AML-193 (cell line): ENCODE measurements at places on chromosomes 2 and 18.
A peak's percentile ranks its signal among the peaks of the same experiment; 100 is the strongest.

DNA sequence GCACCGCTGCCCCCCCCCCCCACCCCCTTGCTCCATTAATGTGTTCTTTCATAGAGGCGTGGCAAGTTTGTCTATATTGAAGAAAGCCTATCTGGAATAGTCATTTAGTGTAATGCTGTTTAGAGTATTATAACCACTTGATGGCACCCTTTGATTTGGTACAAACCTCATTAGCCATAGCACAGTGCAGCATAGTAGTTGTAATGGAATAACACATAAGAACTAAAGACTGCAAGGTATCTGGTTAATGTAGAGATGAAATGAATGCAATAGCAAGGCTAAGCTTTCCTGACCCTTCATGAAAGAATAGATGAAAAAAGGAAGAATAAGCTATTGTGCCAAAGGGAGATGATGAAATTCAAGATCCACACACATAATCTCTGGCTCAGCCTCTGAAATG, 81.9 kb downstream of the EHBP1 start:
- DNase-seq: peak; percentile 67

- no peak for DNase-seq
These were observed 43.8 kb upstream of the FN1 start for GRCh38 chr2:215479536-215480240.

- no peak for DNase-seq
These were observed 19.4 kb downstream of the IL1B start for GRCh38 chr2:112817082-112817689.

- no peak for DNase-seq
These were observed 68.2 kb downstream of the ZNF516 start for GRCh38 chr18:76426737-76427305.

- no peak for DNase-seq
These were observed at the start of gene DCTN1 for GRCh38 chr2:74379851-74380789. DCTN1 (minus strand) TSS chr2:74380311; CDS start chr2:74380037, 274 bp downstream.

DNA sequence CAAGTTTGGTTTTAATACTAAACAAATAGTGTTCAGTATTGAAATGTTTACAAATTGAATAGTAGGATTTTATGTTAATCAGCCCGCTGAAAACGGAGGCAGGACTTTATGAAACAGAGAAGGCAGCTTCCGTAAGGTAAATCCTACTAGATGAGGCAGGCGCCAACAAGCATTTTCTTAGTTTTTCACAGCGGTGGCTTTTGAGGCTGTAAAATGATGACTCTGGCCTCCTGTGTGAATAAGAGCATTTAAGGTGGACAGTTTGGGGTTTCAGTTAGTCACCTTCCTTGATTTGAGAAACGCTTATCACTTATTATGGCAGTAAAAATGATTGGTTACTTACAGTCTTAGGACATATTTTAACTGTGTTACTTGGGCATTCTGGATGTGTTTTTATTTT, 212.9 kb downstream of the PTGR3 start:
- DNase-seq: no peak

GRCh38 chr2:202378001-202378400, 1.9 kb downstream of the BMPR2 start:
- no peak for DNase-seq

DNA sequence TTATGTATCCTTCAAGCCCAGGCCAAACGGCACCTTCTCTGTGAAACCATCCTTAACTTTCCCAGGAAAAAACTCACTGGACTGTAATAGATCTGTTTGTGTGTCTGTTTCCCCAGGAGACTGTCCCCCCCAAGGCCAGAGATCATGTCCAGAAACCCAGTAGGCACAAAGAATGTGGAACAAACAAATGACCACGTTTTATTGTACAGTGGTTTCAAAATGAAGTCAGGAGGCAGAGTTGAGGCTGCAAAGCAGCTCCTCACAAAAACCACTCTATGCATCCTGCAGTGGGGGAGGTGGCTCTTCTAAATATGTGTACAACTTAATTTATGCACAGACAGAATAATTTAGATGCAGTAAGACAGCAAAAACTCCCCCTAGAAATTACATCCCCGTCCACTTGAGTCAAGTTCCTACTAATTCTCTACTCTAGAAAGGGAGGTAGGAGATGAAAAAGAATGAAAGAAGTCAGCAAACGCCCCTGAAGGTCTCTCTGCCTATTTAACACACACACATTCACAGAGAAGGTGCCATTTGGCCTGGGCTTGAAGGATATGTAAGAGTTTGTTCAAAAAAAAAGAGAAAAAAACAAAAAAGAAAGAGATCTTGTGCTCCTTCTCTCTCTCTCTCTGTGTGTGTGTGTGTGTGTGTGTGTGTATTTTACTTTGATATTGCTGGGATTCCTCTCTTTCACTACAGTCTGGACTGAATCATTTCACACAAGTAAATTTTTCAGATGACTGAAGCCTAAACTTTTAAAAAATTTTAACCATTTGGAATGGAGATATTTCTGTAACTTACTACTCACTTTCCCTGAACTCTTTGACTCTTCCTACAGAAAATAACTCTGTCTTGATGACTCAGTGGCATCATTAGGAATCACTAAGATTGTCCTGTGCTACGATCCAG, 19.5 kb downstream of the BCL2 start:
- no peak for DNase-seq

DNA sequence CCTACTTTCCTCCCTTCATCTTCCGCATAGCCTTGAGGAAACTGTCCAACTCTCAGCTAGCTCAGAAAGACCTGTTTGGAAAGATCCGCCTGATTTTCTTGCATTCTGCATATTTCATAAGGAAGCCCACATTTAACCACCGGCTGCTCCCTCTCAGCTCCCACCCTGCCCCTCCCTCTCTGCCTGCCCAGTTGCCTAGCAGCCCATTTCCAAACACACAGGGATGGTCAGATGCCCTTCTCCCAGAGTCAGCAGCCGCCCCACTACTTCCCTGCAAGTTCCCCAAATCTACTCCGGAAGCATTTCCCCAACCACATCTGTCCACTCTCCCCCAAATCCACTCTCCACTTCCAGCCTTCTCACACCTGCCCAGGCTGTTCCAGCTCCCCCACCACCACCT, 96.0 kb downstream of the TNS1 start:
- no peak for DNase-seq

GRCh38 chr2:160457588-160457987, 36.0 kb downstream of the RBMS1 start:
- no peak for DNase-seq

DNA sequence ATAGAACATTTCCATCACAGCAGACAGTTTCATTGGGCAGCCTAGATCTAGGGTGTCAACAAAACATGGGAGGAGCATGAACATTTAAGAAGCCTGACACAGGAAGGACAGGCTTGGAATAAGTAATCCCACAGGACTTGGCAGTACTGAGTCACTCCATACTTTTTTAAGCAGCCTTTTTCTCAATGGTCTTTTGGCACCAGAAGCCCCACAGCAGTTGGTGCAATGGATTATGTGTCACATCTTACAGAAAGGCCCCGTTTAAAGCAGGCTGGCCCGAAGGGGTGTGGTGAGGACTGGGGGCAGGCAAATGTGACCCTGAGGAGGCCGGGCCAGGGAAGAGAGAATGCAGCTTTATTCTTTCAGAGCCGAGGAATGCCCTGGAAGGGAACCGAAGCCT, 26.6 kb downstream of the SPTBN1 start:
- no peak for DNase-seq

GRCh38 chr2:196742685-196743084, 56.8 kb downstream of the GTF3C3 start:
- DNase-seq: no peak

DNA sequence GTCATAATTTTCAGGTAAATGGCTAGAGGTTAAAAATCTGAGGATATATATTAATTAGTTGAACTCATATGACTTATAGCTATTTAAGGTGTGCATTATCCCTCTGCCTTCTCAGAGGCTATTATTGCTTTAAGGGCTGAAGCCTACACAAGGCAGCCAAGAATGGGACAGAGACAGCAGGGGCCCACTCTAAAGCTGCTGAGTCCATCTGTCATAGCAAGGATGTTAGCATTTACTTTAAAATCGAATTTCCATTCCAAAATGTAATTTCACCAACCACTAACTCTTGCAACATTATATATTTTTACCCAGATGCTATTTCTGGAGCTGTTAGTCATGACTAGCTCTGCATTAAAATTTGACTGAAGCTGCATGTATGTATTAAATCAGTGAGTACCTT, 236.3 kb upstream of the FSIP2 start:
- DNase-seq: no peak

GRCh38 chr2:232028631-232029030, 67.1 kb downstream of the DIS3L2 start:
- DNase-seq: no peak

DNA sequence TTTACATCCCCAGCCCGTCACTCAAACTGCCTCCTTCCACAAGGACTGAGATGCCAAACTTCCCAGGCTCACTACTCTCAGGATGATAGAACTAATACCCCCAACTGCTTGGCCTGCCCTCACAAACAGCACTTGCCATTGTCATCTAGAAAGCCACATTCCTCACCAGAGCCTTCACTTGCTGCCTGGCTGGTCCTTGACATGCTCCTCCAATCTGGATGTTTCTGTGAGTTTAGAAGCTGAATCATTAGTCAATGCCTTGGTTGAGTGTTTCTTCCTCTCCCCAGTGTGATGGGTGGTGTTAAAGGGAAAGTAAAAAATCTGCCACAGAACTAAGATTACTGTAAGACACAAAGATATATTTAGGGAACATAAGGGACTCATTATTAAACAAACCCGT, 52.5 kb downstream of the MARCHF4 start:
- DNase-seq: no peak

DNA sequence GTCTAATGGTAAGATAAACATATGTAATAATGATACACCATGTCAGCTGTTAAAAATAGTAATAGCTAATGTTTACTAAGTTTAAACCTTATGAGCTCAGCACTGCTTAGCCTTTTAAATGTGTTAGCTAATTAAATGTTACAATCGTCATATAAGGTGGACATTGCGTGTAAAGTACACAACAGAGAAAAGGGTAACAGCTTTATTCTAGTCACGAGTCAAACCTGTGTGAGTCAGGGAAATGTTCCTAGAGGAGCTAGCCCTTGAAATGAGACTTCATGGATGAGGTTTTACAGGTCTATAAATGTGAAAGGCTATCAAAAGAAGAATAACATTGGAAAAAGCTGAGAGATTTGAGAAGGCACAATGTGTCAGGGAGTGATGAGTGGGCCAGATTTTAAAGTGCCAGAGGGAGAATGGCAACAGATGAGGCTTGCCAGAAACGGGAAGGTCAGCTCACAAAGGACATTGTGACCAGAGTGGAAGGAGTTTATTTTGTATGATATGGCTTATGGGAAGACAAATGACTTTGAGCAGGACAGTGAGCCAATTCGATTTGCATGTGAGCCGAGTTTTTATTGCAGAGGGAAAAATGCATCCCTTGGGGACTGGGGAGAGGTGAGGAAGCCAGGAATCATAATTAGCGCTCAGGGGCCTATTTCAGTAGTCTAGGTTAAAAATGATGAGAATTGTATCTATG, 276.3 kb downstream of the CTNNA2 start:
- DNase-seq: no peak

GRCh38 chr2:143545059-143545948, 416.1 kb downstream of the ARHGAP15 start:
- no peak for DNase-seq

DNA sequence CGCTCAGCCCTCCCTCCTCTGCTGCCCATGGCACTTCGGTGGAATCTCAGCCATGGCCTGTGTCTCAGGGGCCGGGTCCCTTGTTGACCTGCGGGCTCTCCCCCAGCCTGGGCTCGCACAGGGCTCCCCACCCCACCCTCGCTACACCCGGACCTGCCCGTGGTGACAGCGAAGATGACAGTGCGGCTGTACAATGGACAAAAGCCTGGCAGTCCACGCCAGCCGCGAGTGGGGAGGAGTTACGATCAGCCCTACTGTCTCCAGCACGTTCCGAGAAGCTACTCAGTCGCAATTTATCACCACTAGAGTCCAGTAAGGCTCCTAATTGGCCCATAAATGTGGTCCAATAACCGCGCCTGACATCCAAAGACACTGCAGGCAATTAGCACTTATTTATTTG, 31.6 kb downstream of the GBX2 start:
- DNase-seq: no peak

- DNase-seq: no peak
These were observed 94.7 kb downstream of the MAP4K4 start for GRCh38 chr2:101792208-101792607.

DNA sequence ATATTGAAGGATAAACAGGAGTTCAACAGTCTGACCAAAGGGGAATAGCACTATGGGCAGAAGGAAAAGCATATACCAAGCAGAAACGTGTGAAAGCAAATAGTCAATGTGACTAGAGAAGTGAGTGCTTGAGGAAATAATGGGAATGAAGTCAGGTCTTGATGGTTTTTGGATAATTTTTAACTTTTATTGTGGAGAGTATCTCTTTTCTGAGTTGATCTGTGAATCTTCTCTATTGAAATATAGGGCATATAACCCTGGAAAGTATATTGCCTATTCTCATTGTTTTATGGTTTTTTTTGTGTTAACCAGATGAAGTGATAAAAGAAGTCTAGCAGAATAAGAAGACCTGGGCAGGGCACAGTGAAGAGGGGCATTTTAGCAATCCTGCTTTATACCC, 16.4 kb upstream of the FABP1 start:
- no peak for DNase-seq

DNA sequence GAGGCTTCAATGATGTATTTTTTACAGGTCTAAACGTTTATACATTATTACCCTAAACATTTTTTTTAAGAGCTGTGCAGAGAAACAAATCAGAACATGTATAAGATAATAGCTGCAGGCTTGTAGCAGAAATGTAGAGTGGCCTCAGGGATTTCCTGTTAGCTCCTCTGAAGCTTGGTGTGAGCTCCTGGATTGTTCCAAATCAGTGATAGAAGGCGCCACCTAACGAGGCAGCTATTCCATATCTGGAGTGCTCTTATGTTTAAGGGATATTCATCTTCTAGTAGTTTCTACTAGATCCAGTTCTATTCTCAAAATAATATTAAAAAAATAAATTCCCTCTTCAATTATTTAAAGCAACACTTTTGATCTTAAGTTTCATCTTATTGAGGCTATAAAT, 93.1 kb downstream of the LRP1B start:
- no peak for DNase-seq

GRCh38 chr18:12376034-12376753, 833 bp downstream of the AFG3L2 start:
- peak; percentile 13 for DNase-seq

- no peak for DNase-seq
These were observed 53.2 kb upstream of the UBE2E3 start for GRCh38 chr2:180927030-180927686.

GRCh38 chr18:35971661-35972196, 750 bp upstream of the RMP24 start:
- peak; percentile 51 for DNase-seq

DNA sequence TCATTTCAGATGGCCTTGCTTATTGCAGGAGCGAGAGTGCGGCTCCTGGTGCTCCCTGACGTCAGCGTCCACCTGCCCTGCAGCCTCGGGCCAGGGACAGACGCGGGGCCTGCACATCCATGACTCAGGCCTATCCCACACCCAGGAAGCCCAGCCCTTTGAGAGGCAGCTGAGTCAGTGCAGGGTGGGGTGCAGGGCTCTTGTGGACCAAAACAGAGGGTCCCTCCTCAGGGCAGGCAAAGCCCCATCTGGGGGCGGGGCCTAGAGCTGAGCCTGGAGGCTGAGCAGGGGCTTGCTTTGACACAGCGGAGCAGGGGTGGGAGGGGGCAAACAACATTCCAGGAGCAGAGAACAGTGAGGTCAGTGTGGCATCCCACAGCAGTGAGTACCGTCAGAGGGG, 7.7 kb upstream of the ARHGEF4 start:
- DNase-seq: no peak
